ENCODE measurements at places on chromosomes 1 and 21.

- peak; percentile 66 for DNase-seq
Measured at GRCh38 chr1:156591432-156592157, at the start of gene NAXE. Gene NAXE (plus strand): TSS chr1:156591776. CDS start chr1:156591805, 29 bp downstream.

- no peak for DNase-seq
Measured at GRCh38 chr21:14737922-14738321, 191.8 kb upstream of the SAMSN1 start.

GRCh38 chr1:210489491-210489890 lies 160.8 kb downstream of the HHAT start:
- no peak for DNase-seq

- DNase-seq, result no peak
Measured at GRCh38 chr1:248596615-248597014, 885 bp downstream of the OR2T10 start.

- DNase-seq, result no peak
Measured at GRCh38 chr1:190250368-190250767, 227.3 kb downstream of the BRINP3 start.

Measured in renal cortex interstitium (tissue), 15 donors.